ENCODE measurements at places on chromosomes 12 and 14.

DNA sequence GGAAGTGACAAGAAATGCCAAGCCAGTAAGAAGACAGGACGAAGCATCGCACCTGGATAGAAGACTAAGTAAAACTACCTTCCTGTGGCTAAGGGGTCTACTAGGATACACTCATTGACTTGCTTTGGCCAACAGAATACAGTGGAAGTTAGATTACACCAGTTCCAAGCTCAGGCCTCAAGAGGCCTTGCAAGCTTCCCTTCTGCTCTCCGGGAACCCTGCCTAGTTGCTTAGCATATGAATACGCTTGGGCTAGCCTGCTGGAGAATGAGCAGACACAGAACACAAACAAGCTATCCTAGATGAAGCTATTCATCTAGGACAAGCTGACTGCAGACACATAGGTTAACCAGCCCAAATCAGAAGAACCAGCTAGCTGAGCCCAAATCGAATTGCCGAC, 97.0 kb downstream of the DPF3 start:
- no peak for DNase-seq

- no peak for DNase-seq
Measured at GRCh38 chr12:113934060-113934814, 31.9 kb downstream of the RBM19 start.

- peak; percentile 14 for DNase-seq
Measured at GRCh38 chr12:82326905-82327503, 31.2 kb downstream of the CCDC59 start.

- no peak for DNase-seq
Measured at GRCh38 chr12:66860752-66861750, 182.2 kb upstream of the GRIP1 start.

DNA sequence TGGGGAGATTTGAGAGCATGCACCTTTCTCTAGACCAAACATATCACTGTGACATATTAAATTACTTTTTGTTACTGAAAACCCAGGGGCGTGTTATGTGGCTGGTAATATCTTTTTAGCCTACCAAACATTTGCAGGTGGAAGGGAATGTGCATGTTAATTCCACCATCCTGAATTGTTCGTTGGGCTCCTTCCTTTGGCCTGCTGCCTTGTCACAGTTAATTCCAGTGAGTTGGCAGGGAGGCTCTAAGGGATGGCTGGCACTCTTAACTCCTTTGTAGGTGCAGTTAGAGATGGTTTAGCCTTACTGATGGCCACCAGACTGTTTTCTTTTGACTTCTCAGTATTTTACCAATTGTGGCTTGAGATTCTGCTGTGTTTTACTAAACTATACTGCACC, 64.5 kb downstream of the DIP2B start:
- DNase-seq = no peak

DNA sequence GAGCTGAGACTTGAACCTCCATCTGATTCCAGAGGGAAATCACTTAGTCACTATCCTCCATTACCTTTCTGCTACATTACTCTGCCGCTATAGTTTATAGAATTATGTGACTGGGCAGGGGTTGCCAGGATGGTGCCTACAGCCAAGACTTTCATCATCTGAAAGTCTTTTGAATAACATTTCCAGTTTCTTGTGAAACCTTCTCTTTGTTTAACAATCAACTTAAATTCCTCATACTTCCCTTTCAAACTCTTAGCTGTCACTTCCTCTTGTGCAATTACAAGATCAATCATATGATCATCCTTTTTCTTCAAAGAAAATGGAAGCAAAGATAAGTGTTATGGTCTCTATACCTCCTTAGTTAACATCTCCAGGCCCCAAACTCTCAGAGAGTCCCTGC, 25.4 kb upstream of the PELI2 start:
- no peak for DNase-seq

- DNase-seq = no peak
Measured at GRCh38 chr12:15662303-15662980, 126.7 kb downstream of the EPS8 start.

DNA sequence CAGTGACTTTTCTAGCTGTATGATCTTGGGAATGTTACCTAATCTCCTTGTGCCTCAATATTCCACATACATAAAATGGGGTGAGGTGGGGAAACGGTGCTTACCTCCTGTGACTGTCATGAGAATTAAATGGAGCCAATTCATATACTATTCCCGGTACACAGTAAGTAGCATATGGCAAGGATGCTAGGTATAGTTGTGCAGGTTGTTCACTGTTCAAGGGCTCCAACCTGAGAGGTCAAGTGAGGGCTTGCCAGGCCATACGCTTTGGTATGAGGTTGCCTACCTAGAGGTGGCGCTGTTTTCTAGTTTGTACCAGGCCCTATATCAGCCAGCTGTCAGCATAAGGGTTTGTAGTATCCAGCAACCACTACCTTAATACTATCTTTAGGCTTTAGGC, 3.6 kb upstream of the BATF start:
- no peak for DNase-seq

DNA sequence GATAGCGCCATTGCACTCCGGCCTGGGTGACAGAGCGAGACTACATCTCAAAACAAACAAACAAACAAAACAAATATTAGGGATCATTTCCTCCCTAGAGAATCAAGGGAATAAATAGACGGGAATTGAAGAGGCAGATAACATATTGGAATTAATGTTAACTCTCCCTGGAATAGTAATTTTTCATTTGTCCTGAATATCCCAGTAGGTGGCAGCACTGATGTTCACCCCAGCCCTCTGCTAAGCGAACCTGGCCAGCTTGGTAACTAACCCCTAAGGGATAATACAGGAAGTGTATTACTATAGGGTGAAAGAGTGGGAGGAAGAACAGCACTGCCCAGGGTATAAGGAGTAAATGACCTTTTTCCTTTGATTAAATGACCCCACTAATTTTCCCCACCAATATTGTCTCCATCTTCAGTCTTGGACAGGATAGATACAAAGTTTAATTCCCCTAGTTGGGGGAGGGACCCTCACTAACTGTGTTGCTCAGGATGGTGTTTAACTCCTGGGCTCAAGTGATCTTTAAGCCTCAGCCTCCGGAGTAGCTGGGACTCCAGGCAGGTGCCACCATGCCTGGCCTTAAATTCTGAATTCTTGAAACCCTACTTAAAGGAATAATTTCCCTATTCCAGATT, 40.5 kb downstream of the SLC2A14 start:
- DNase-seq = no peak

DNA sequence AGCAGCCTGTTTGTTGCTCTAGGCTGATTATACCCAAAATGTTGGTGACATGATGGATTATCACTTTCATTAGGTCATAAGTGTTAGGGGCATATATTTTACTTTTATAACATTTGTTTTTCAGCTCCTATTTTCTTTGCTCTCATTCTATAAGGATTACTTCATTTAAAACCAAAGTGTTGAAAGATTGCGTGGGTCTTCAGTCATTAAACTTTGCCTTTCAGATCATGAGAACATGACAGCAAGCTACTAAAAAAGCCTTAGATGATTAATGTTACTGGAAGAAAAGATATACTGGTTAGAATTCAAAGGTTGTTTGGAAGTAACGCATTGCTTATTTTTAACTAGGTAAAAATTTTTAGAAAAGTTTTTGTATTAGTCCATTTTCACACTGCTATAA, 156.8 kb downstream of the ERC1 start:
- DNase-seq = no peak

GRCh38 chr12:118160536-118160935, 24.6 kb downstream of the PEBP1 start:
- DNase-seq = no peak

GRCh38 chr12:101414533-101415119, 7.1 kb upstream of the ARL1 start:
- peak; percentile 44 for DNase-seq

DNA sequence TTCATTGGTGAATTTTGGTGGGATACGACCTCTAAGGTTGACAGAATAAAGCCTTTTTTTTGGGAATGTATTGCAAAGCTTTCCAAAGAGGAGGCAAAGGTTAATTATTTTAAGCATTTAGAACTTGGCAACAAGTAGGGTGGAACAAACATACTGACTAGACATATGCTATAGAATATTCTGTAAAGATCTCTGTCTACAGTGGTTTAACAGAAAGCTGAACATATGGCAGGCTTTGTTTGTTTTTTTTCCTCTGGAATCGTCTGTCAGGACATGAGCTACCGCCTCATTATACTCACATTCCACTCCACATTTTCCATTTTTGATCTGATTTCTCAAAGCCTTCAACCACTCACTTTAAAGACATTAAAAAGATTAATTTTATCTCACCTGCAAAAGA, 153.4 kb upstream of the PELI2 start:
- DNase-seq = no peak

GRCh38 chr12:69515394-69515930, 45.3 kb downstream of the FRS2 start:
- DNase-seq = no peak

GRCh38 chr12:108046135-108046534, 83.0 kb upstream of the WSCD2 start:
- no peak for DNase-seq

DNA sequence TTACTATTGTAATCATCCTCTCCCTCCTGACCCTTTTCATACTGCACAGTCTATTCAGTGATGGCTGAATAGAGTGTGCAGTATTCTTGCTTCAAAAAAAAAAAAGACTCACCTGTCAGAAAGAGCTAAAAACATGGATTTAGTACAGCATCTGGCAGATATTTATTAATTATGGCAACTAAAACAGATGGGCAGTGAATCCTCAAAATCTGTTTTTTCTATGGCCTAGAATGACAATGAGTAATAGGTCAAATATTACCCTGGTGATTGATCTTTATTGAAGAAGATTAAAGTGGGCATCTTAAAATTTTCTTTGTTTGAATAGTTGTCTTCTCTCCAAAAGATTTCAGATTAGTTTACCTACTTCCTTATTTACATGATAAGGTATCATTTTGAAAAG, 543.6 kb downstream of the FOXG1 start:
- no peak for DNase-seq

DNA sequence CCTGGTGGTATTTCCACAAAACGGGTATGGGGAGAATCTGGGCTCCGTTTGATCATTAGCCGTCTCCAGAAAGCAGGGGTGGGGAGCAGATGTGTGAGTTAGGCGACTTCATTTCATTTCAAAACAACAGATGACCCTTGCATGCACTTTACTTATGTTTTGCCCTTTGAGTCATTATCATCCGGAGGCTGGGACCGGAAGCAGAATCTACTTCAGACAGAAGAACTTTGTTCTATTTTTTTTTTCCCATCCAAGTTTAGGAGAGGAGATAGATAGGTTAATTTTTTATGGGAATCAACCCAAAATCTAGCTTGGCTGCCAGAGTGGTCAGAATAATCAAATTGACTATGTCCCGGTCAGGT, 31.3 kb upstream of the CMAS start:
- no peak for DNase-seq

- DNase-seq = no peak
Measured at GRCh38 chr14:54251356-54251755, 145.5 kb upstream of the CDKN3 start.

DNA sequence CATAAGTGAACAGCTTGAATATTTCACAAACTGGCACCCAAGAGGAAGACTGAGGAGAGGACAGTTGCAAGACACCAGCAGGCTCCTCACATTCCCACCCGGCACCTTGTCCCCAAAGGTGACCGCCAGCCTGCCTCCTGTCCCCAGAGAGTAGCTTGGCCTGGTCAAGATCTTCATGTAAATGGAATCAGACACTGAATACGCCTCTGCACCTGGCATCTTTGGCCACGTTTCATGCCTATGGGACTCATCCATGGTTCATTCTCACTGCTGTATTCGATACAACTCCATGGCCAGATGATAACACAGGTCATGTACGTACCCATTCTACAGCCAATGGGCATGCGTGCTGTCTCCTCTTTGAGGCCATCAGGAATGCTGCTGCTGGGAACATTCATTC, 60.8 kb downstream of the ITPK1 start:
- no peak for DNase-seq

DNA sequence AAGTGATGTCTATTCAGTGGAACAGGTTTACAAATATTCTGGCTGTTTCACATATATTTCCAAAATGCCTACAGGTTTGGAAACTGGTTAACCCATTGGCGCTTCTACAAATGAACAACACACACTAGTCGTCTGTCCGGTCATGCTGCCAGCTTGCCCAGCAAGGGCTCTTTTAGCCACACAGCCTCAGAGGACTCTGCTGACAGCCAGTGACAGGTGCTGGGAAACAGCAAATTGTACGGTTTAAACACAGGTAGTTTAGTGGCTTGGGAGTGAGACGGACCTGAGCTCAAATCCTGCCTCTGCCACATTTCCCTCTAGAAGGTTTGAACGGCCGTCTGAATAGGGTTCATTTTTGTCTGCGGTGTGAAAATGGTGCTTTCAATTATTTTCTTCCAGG, 53.8 kb downstream of the MOK start:
- DNase-seq = no peak

All from NCI-H187 treated with DMSO at 0.1 percent for 48 hours (cell line).